NCI-H510A treated with DMSO at 0.1 percent for 48 hours (cell line): ENCODE measurements at places on chromosomes 3 and 15.
A peak's percentile ranks its signal among the peaks of the same experiment; 100 is the strongest.

DNA sequence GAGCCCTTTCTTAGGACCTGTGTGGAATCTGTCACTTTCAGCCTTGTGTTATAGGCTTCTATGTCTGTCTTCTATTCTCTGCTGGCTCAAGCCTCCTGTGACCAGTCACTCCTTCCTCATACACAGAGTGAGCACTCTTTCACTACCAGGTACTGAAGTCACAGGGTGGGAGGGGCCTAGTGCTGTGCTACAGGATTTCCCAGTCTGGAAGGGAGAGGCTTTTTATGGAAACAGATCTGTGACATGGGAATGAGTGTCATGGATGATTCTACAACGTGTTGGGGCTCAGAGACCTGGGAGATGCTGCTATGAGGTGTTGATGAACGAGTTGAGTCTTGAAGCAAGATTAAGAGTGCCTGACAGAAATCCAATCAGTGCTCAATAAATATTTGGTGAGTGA lies 100.5 kb downstream of the PDCD6IP start:
- DNase-seq, result no peak

DNA sequence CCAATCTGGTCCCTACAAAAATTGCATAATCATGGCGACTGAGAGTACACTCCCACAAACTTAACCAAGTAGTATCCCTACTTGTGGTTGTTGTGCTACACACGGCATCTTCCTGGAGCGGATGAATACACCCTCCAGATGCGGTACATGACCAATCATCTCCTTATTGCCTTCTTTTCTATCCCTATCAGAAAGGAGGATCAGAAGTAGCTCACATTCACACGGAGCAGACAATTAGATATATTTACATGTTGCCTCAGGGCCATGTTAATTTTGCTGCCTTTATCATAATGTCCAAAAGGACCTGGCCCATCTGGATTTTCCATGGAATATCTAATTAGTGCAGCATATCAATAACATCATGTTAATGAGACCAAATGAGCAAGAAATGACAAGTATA lies 96.4 kb upstream of the RNU6-1 start:
- DNase-seq, result no peak

GRCh38 chr15:83248151-83249029 lies 36.1 kb downstream of the BNC1 start:
- peak; percentile 47 for DNase-seq

- DNase-seq, result no peak
These were observed 241.0 kb upstream of the GBE1 start for GRCh38 chr3:82002491-82002890.

DNA sequence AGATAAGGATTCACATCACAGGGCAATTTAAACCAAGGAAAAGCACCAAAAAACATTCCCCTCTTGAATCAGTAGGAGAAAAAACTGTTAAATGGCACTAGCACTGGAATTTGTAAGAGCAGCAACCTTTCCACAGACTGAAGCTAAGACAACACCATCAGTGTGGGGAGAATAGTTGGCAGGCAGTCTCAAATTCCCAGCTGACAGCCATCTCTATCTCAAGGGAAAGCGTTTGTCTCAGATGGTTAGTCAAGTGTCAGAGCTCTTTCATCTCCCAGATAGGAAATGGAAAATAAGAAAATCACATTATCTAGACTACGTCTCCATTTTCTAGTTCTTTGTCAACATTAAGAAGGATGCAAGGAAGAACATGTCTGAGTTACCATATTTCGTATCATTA lies 228.7 kb downstream of the WDR72 start:
- DNase-seq, result no peak

GRCh38 chr3:33746416-33747116 lies 28.5 kb upstream of the CLASP2 start:
- no peak for DNase-seq

DNA sequence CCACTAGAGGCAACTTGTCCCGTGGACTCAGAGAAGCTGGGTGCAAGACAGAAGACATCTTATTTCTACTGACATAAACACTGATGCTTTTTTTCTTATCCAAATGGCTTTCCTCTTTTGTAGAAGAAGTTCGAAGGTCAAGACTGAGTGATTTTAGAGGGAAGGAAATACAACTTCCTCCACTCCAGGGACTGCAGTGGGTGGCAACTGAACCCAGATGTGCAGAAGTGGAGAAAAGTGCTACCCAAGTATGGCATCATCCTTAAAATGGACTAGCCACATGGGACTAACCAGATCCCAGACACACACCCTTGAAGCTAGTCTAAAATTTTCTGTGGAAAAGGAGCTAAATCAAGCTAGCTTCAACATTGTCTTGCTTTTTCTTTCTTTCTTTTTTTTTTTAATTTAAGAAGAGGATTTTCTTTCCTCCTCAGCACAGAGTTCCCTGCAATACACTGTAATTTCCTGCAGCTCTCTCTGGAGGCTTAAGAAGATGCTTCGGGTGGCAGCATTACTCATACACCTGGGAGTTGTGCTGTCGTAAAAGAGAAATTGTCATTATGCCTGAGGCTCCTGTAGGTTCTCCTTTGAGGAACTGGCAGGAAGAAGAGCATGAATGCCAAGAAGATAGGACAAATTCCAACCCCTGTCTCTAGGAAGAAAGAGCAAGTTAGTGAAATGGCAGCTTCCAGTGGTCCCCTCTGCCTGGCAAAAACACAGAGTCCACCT lies 3.8 kb upstream of the FRMD4B start:
- no peak for DNase-seq

DNA sequence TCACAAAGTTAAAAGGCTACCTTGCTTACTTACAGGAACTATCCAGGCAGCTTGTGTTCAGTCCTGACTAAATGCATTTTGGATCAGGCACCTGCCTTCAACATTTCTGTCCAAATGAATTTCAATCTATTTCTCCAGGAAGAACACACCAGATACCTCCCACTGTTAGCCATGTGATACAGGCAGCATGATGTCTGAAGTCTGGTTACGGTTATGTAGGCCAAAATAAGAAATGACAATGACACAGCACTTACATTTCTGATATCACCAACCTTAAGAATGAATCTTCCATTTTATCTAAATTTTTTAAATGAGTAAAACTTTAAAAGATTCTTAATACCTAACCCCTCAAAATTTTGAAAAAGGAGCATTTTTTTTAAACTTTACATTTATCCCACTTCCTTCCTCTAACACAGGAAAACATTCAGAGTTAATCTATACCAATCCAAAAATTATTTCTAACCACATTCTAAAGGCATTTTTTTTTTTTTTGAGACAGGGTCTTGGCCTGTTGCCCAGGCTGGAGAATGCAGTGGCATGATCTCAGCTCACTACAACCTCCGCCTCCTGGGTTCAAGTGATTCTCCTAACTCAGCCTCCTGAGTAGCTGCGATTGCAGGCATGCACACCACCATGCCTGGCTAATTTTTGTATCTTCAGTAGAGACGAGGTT lies at the start of gene MAP4:
MAP4 (minus strand) TSS at position 116 of the 673 bp plus-strand sequence. CDS start 17,556 bp downstream, outside the sequence.
- DNase-seq, result no peak

- no peak for DNase-seq
These were observed 617.6 kb downstream of the FHIT start for GRCh38 chr3:60633644-60634043.

DNA sequence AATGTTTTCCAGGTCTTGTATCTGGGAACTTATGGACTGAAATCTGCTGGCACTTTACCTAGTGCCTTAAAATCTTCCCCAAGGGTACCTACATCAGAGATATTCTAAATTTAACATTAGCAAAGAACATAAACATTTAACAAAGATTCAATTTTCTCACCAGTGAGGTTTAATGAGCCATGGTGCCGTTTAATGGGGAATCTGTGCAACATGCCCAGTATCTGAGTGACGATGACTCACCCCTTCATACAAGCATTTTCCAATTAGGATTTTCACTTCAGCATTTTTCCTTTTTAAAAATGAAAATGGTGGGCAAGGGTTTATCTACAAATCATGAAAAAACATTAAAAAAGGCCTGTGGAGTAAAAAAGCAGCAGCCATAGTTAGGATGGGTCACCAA lies 189.4 kb downstream of the SLC9A9 start:
- DNase-seq, result no peak

DNA sequence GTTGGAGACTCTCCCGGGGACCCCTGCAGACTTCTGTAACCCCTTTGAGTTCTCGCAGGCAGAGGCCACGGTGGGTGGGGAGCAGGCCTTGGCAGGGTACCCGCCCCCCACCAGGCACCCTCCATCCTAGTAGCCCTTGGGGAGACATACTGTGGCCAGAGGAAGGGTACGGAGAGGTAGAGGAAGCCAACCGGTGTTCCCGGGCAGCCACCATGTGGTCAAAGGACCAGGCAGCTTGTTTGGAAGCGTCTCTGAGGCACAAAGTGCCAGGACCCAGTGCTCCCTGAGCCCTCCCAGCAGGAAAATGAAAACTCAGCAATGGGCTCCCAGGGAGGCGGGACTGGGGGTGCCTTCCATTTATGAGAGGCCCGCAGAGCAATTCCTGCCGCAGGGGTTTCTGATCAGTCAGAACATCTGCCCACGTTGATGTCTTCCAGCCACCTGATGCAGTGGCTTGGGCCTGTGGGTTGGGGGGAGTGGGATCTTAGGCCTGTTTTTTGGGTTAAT lies 53.0 kb upstream of the CGNL1 start:
- DNase-seq, result no peak

DNA sequence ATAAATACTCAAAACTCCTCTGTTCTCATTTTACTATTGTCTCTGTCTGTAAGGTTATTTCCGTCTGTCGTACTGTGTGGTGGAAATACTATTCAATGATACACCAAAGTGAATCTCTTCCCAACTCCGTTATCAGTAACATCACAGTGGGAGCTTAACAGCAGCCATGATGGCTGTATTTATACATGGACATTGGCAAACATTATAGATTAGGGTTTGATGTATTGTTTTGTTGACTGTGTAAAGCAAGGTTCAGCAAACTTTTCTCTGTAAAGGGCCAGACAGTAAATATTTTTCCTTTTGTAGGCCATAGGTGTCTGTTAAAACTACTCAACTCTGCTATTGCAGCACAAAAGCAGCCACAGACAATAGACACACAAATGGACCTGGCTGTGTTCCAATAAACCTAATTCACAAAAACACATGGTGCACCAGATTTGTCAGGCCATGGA lies 23.2 kb downstream of the LIPC start:
- no peak for DNase-seq

GRCh38 chr15:92623435-92623834 lies 32.1 kb downstream of the FAM174B start:
- DNase-seq, result peak; percentile 81

DNA sequence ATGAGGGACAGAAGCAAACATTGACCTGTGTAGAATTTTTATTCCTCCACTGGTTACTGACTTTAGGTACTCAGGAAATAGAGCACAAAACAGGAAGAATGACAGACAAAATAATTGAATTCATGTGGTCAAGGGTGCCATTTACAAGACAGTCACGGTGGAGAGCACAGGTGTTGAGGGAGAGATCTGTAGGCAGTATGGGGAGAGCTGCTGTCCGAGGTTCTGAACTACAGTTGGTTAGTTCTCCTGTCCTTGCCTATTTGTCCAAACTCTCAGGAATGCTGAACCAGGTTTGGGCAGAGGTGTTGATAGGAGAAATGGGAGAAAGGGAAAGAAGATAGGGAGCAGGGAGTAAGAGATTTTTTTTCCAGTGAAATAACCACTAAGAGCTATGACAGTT lies 178.5 kb upstream of the ZBTB20 start:
- DNase-seq, result no peak

DNA sequence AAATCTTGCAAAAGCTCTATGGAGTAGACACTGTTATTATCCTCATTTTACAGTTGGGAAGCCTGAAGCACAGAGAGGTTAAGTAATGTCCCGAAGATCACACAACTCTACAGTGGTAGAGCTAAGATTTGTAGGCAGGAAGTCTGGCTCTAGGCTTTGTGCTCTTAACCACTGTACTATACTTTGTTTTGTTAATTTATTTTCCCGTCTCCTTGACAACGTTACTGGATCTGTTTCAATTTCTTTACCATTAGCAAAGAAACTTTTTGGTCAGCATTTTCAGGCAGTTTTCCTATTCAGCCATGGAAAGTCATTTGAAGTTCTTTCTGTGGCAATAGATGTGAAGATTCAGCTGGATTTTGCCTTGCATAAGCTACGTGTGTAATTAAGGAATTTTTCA lies 51.7 kb downstream of the OTOL1 start:
- DNase-seq, result no peak

GRCh38 chr3:188524052-188524451 lies 370.1 kb downstream of the LPP start:
- no peak for DNase-seq

GRCh38 chr3:56003129-56003528 lies 465.1 kb downstream of the ERC2 start:
- DNase-seq, result no peak

DNA sequence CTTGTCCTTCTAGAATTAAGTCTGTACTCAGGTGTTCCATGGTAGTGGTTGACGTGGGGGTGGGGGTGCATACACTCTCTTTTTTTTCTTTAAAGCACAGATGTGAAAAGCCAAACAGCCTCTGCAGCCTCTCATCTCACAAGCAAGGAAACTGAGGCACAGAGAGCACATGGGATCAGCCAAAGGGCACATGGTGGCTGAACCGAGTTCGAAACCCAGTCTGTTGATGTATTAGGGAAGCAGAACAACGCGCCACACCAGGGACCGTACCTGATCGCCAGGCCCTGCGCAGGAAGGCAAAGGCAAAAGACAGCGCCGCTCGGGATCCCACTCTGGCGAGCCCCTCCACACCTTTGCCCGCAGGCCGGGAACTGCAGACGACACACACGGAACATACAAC lies 47.3 kb downstream of the HERC2 start:
- DNase-seq, result no peak

DNA sequence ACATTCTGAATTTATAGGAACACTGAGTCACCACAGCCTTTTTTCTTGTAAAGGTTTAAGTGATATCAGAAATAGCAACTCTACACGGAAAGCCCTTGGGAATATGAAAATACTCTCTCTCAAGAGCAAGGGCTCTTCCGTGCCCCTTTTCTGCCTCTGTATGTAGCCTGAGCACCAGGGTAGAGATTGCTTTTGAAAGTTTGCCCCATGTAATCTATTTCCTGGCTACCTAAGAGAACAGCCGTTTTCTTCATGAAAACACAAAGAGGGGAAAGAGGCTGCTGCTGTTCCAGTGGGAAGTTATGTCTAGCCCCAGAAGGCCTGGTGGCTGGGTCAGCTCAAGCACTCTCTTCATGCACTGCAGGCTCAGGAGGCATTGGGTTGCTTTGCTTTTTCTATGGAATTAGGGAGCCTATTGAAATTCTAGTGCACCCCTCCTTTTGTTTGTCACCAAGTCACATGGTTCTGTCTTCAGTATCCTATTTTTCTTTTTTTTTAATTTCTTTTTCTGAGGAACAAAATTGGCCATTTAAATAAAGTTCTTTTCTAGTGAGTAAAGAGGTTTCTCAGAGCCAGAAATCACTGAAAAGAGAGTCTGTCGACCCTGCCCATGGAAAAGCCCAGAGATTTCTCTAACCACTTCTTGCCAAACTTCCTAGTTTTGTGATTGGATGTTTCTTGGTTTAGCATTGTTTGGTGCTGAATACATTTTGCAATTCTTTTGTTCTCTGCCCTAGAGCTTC lies 39.5 kb downstream of the TIGIT start:
- DNase-seq, result no peak
